ENCODE measurements at places on chromosomes 1 and 21.
A peak's percentile ranks its signal among the peaks of the same experiment; 100 is the strongest.

- peak; percentile 75 for DNase-seq
These were observed 36.5 kb upstream of the TRAPPC10 start for GRCh38 chr21:43975469-43976098.

DNA sequence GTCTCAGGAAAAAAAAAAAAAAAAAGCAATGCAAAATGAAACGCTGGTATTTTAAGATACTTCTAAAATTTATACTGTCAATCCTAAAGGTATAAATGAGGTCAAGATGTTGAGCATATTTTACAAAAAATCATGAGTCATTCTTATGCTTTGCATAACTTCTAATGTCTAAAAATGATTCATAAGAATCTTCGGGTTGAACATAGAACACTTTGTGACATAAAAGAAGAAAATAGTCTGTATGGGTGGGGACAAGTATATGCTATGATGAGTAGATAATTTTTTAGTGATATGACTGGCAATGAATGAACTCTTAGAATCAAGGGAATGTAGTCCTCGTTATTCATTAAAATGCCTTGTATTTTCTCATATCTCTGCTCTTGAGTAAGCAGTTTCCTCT lies 416.9 kb upstream of the USP24 start:
- DNase-seq: no peak

DNA sequence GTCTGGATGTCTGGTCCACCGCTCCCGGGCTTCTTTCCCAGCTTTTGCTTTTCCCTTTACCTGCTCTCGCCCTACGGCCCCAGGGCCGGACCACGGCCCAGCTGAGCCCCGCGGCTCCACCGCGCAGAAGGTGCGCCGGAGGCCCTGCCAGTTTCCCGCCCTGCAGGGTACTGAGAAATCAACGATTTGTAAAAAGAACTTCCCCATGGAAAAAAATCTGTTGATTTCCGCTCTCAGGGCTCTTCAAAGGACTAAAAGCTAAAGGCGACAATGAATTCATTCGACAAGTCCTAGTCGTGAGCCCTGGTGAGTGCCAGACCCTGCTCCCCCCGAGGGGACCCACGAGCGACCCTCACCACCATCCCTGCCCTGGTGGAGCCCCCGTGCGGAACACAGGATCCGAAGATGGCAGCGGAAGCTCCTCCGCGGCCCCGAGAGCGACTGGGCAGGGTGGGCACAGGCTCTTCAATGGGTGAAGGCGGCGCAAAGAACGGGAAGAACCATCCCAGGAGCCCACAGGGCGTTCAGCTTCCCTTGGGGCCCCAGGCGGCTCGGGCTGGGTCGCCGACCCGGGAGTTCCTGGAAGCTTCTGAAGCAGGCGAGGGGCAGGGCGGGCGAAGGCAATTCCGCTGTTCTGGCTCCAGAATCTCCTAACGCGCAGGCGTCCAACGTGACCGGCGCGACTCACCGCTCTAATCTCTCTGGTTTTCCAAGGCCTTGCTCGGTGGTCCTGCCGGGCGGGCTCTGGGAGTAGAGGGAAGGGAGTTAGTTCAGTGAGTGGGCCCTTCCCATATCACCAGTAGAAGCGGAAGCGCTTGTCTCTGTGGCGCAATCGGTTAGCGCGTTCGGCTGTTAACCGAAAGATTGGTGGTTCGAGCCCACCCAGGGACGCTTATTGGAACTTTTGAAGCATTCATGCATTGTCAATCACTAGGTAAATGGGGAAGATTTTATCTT lies 6.6 kb upstream of the RNU1-2 start:
- no peak for DNase-seq

GRCh38 chr21:17782051-17782450 lies 37.1 kb downstream of the C21orf91 start:
- no peak for DNase-seq

DNA sequence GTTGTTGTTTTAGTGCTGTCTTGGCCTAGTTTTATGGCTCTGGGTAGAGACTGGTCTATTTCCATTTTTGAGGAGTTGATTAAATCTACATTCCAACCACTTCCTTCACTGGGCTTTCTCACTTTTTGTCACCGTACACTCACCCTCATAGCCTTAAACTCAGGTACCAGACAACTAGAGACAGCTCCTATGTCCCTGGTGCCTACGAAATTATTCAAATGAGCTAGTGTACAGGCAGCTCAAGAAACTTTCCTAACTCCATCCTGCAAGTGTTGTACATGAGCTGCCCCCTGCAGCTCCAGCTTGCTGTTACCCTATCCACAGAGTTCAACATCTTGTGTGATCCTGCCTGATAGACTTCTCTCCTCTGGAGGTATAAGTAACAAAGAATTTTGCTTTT lies 704.8 kb upstream of the RGS18 start:
- DNase-seq: no peak

DNA sequence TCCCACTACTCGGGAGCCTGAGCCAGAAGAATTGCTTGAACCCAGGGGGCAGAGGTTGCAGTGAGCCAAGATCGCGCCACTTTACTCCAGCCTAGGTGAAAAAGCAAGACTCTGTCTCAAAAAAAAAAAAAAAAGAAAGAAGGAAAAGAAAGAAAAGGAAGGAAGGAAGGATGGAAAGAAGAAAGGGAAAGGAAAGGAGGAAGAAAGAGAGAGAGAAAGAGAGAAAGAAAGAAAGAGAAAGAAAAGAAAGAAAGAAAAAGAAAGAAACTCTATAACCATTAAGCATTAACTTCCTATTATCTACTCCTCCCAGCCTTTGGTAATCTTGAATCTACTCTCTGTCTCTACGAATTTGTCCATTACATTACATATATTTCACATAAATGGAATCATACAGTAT lies 6.9 kb upstream of the NFASC start:
- DNase-seq: no peak

DNA sequence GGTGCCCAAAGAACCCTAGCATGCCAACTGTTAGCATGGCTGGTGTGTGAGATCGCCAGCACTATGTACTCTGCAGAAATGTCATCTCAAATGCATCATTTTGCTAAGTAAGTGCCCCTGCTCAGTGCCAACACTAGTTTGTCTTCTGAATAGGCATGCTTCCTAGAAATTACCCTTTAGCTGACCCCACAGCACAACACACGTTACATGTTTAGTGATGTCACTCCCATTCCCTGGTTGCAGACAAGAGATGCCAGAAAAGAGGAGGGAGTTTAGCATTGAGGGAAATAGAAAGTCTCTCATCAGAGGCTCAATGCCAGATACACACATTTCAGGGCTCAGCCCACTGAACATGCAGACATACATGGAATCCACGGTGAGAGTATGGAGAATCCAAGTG lies 9.3 kb upstream of the ST6GALNAC3 start:
- no peak for DNase-seq

DNA sequence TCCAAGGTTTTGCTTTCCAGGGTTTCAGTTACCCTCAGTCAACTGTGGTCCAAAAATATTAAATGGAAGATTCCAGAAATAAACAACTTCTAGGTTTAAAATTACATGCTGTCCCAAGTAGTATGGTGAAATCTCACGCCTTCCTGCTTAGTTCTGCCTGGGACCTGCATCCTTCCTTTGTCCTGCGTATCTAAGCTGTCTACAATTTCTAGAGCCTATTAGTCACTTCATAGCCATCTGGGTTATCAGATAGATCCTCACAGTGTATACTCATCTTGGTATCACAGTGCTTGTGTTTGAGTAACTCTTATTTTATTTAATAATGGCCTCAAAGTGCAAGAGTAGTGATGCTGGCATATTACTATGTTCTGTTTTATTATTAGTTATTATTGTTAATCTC lies 157.7 kb downstream of the ROR1 start:
- DNase-seq: no peak

- no peak for DNase-seq
These were observed 1.6 kb downstream of the STX12 start for GRCh38 chr1:27774654-27775053.

- DNase-seq: no peak
These were observed 17.2 kb downstream of the DSCAM start for GRCh38 chr21:40829791-40830190.

- DNase-seq: no peak
These were observed 58.5 kb upstream of the BCL10 start for GRCh38 chr1:85334962-85335361.

GRCh38 chr1:179821524-179821923 lies 56.1 kb downstream of the TOR1AIP2 start:
- DNase-seq: no peak

DNA sequence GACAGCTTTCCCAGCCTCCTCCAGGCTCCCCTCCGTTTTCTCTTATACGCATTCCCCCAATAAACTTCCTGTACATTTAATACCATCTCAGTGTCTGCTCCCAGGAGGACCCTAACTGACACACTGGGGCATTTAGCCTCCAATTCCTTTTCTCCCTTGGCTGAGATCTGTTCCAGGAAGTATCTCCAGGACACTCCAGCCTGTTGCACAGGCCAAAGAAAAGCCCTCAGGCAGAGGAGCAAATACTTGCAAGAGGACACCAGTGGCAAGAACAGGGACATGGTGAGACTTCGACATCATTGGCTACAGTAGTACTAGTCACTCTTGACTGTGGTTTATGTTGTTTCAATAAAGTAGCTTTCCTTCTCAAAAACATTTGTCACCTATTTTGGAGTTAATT lies 4.7 kb upstream of the SYNJ1 start:
- DNase-seq: no peak

- DNase-seq: no peak
These were observed 22.7 kb downstream of the SERINC2 start for GRCh38 chr1:31435471-31436409.

- DNase-seq: no peak
These were observed 613.0 kb downstream of the NPHP4 start for GRCh38 chr1:5379176-5379759.

- no peak for DNase-seq
These were observed 11.5 kb upstream of the SLC2A7 start for GRCh38 chr1:9037476-9038337.

GRCh38 chr1:234928642-234929041 lies 200.0 kb downstream of the TOMM20 start:
- no peak for DNase-seq

GRCh38 chr1:162992945-162993344 lies 76.2 kb upstream of the RGS4 start:
- DNase-seq: no peak

GRCh38 chr1:85244271-85245061 lies 15.0 kb downstream of the C1orf52 start:
- DNase-seq: no peak

DNA sequence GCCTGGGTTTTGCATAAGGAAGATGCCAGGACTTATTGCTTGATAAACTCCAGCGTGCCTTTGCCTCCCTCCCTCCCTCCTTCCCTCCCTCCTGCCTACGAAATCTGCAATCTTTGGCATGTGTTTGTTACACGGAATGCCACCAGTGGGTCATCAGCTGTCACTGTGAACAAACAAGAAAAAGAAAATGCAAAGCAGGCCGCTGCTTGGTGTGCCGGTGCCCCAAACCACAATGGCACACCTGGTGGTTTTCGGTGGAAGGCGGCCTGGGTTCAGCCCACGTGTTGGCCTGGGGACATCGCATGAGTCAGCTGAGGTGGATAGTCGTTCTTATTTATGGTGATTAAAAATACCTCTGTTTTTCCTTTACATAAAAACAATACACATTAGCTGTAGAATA lies 16.3 kb upstream of the IFNLR1 start:
- DNase-seq: no peak

DNA sequence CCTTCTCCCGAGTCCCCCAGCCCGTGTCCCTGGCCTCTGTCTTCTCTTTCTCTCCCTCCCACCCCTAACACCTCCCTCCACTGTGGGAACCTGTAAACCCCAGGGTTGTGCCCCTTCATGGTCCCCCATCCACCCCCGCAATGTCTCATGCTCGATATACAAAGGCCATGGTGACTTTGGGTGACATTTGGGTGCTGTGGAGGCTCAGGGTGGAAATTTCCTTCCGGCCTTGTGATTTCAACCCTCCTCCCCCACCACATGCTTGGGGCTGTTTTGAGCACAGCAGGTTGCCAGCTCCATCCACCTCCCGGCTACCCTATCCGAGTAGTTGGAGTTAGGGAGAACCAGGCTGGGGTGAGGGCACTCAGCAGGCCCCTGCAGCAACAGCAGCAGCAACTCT lies 25.7 kb upstream of the VPS13D start:
- DNase-seq: no peak

- peak; percentile 74 for DNase-seq
These were observed 10.8 kb upstream of the SHISA4 start for GRCh38 chr1:201877877-201878401.

GRCh38 chr1:77757066-77757584 lies 2.5 kb downstream of the USP33 start:
- DNase-seq: peak; percentile 11

- no peak for DNase-seq
These were observed 26.8 kb upstream of the NCAM2 start for GRCh38 chr21:20971296-20971921.

GRCh38 chr1:49971088-49971487 lies 52.7 kb downstream of the AGBL4 start:
- no peak for DNase-seq

DNA sequence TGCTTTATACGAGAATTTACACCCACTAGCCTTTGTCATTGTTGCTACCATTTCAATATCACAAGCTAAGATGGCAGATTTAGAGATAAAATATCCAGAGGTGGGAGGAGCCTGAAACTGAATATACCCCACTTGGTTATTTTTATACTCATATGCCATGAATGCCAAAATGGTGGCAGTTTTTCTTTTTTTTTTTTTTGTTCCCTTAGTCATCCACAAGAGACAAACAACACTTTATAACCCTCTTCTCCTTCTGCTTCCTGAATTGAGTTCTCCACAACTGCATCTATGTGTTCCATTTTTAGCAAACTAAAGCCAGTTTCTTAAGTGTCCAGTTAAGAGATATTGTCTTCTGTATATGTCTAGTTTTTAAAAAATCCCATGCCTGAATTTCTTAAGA lies 558.4 kb downstream of the LMO4 start:
- no peak for DNase-seq

DNA sequence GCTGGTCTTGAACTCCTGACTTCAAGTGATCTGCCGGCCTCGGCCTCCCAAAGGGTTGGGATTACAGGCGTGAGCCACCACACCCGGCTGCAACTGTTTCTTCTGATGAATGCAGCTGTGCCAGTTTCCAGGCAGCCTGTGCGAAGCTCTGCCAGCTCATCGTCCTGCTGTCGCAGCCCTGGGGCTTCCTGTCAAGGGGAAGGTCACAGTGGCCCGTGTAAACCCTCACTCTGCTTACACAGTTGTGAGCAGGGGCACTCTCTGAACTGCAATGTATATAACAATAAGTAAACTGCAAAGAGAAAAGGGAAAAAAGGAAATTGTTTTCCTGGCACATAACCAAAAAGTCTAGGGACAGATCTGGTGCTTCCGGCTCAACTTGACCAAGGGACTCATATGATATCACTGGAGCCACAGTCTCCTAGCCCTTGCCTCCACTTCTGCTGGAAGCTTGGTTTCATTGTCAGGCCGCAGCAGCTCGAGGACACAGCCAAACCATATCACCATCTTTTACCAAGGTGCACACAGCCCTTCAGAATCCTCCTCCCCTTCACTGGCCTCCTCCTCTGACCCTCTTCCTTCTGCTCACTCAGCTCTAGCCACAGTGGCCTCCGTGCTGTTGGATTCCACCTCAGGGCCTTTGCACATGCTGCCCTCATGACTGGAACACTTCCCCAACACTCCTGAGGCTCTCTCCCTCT lies 22.8 kb upstream of the LBR start:
- no peak for DNase-seq

DNA sequence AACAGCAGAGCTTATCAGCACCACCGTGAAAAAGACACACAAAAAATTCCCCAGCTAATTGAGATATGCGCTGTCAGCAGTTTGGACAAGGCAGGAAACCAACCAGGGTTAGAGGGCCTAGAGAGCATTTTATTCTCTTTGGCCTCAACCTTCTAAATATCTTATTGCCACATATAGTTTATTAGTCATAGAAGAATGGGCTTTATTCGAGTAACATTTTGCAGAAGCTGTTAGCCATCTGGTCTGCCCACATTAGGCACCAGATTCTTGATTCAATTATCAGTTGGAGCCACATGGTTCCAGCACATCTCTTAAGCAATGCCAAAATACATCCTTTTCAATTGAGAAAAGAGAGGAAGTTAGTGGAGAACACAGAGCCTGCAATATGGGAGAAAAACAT lies 109.9 kb upstream of the CXADR start:
- no peak for DNase-seq
